ENCODE measurements at places on chromosomes 5 and 9.
A peak's percentile ranks its signal among the peaks of the same experiment; 100 is the strongest.

DNA sequence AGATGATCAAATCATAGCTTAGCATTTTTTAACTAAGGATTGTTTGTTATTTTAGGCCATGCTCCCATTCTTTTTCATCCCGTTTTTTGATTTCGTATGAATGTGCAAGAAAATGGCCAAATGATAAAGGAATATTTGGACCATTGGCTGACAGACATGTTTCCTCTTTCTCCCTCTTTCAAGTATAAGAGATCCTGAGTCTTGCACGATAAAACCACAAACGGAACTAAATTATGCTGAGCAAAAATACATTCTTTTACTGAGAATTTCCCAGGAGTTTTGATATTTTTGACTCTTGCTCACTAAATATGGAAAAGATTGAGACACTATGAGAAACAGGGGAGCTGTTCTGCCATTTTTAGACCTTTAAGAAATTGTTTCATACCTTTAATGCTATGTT lies 90.4 kb upstream of the KLF9 start:
- no peak for DNase-seq

GRCh38 chr9:137069508-137070091 lies 757 bp downstream of the SAPCD2 start:
- DNase-seq: no peak

DNA sequence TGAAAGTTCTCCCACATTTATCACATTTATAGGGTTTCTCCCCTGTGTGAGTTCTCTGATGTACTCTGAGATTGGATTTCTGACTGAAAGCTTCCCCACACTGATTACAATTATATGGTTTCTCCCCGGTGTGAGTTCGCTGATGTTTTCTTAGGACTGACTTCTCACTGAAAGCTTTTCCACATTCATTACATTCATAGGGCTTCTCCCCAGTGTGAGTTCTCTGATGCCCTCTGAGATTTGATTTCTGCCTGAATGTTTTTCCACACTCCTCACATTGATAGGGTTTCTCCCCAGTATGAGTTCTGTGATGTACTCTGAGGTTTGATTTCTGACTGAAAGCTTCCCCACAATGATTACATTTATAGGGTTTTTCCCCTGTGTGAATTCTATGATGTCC lies 36.3 kb downstream of the ZNF782 start:
- no peak for DNase-seq

- DNase-seq: no peak
Measured at GRCh38 chr5:32713361-32713769, 2.2 kb downstream of the NPR3 start.

GRCh38 chr9:133066181-133066983 lies 4.6 kb downstream of the CEL start:
- DNase-seq: no peak

- no peak for DNase-seq
Measured at GRCh38 chr5:73612799-73613198, 13.2 kb upstream of the ARHGEF28 start.

GRCh38 chr9:130446101-130446861 lies 1.5 kb downstream of the ASS1 start:
- DNase-seq: peak; percentile 81

GRCh38 chr5:135864503-135865435 lies 30.3 kb downstream of the SLC25A48 start:
- no peak for DNase-seq

DNA sequence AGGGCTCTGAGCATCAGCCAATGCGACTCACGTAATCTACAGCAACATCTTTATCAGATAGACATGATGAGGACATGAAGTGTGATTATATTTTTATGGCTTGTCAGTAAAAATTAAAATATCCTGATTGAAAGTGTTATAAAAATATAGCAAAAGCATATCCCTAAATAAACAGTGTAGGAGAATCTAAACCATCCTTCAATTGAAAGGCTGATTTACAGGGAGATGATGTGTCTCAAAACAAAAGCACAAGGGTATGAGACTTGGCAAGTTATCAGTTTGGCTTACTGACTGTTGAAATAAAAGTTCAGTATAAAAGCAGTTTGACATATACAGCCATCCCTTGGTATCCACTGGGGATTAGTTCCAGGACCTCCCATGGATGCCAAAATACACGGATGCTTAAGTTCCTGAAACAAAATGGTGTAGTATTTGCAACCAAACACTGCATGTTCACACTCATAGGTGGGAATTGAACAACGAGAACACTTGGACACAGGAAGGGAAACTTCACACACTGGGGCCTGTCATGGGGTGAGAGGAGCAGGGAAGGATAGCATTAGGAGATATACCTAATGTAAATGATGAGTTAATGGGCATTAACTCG lies 149.9 kb upstream of the MAP1B start:
- DNase-seq: no peak

GRCh38 chr5:57280853-57281252 lies 107.0 kb downstream of the GPBP1 start:
- no peak for DNase-seq

DNA sequence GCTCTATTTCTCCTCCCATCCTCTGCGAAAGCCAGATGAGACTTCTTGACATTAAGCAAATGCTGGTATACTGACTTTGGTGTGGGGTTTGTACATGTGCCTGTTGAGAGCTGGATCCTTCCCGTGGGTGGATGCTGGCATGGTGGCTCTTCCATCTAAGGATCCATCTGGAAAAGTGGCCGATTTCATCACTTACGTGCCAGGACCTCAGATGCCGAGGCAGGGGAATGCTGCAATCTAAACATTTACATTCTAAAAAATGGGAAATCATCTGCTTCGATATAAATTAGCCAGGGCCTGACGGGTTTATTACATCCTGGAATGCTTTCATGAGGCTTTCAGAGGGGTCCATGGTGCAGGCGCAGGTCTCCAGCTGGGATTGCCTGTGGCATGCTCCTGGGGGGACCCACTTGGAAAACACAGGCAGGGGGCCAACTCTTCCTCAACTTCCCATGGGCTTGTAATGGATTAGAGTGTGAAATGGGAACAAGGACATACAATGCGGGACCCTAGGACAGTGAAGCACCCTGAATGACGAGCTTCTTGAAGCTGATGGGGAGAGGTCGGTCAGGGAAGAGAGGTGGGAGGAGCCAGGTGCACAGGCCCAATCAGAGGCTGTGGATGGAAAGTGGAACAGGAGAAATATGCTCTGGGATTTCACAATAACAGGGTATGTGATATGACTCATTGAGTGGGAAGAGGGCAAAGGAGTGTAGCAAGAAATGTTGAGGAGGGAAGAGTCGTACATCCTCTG lies 105.5 kb upstream of the PITX1 start:
- no peak for DNase-seq

Data from breast epithelium (tissue), 4 donors.